GM04504 (cell line): ENCODE measurements at places on chromosomes 3 and 15.

- no peak for DNase-seq
Measured at GRCh38 chr3:65408531-65409175, 630.1 kb downstream of the MAGI1 start.

- DNase-seq, result peak; percentile 55
Measured at GRCh38 chr3:13019243-13020095, 53.8 kb downstream of the IQSEC1 start.

DNA sequence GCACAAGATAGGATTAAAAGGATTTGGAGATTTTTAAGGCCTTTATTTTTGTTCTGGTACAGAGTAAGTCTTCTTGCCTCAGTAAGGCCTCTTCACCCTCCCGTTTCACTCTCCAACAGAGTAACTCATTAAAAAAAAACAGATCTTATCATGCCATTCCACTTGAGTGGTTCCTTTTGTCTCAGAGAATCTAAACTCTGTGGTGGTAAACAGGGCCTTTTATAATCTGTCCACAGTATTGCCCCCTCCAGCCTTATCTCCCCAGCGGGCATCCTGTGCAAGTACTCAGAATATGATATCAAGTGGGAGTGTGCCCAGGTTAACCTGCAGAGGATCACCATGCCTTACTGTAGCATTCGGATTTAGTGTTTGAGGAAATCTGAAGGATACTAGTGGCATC is 20.3 kb upstream of the ATOSA start:
- no peak for DNase-seq

- no peak for DNase-seq
Measured at GRCh38 chr3:16512435-16513140, 911 bp downstream of the RFTN1 start.

- no peak for DNase-seq
Measured at GRCh38 chr15:96412045-96412905, 81.8 kb downstream of the NR2F2 start.

DNA sequence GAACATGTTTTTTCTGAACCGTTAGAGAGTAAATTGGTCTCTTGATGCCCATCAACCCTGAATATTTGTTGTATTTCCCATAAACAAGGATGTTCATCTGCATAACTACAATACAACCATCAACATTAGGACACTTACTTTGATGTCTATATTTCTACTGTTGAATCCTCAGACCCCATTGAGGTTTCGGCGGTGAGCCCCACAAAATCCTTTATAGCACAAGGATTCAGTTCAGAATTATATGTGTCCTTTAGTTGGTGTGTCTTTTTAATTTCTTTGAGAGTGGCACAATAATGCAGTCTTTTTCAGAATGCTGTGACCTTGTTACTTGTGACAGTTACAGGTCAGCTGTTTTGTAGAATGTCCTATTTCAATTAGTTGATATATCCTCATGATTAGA is 158.0 kb downstream of the FNDC3B start:
- no peak for DNase-seq

GRCh38 chr3:104977719-104978118 is 389.0 kb upstream of the ALCAM start:
- DNase-seq, result no peak

- no peak for DNase-seq
Measured at GRCh38 chr3:56591262-56591661, 34.3 kb downstream of the CCDC66 start.
